ENCODE measurements at places on chromosomes 12 and 14. TPM values are rescaled to one million over a fixed set of nuclear protein-coding genes. Genes with fewer than 3 reads are reported as not detected.

Gene STAC3
- 0.11 TPM for total RNA-seq

GRCh38 chr12:29086325-29087271 lies 62.5 kb upstream of the FAR2 start:
- DNase-seq, result no peak

GRCh38 chr12:120119271-120119973 lies 2.9 kb upstream of the RAB35 start:
- DNase-seq, result peak; percentile 73

Gene ABCD2
- not detected for total RNA-seq

GRCh38 chr14:50792051-50792477 lies 38.9 kb downstream of the NIN start:
- no peak for DNase-seq

Gene TMEM119
- total RNA-seq, result 20.9 TPM

Gene SERPINA10
- not detected for total RNA-seq

GRCh38 chr12:78568321-78569020 lies 296.1 kb upstream of the SYT1 start:
- peak; percentile 25 for DNase-seq

GRCh38 chr12:12880537-12880936 lies 10.8 kb upstream of the GPRC5A start:
- DNase-seq, result no peak

- DNase-seq, result no peak
Observed at GRCh38 chr12:10147714-10148403, 17.9 kb upstream of the CLEC7A start.

DNA sequence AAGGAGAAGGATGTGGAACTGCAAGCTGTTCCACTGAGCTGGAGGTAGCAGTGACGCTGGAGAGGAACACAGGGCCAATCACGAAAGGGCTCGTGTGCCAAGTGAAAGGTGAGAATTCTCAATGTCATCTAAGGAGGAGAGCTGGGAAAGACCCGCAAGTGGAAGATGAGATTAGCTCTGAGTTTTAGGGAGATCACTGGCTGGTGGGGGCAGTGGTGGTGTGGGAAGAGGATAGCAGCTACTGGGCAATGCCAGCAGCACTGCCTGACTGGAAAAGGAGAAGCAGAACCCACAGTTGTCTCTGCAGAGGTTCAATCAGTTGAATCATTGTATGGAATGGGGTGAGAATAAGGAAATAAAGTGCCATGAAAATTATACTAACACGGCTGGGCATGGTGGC lies 27.8 kb downstream of the SLC25A47 start:
- DNase-seq, result no peak

- DNase-seq, result no peak
Observed at GRCh38 chr14:102474934-102475333, 34.6 kb downstream of the ANKRD9 start.

DNA sequence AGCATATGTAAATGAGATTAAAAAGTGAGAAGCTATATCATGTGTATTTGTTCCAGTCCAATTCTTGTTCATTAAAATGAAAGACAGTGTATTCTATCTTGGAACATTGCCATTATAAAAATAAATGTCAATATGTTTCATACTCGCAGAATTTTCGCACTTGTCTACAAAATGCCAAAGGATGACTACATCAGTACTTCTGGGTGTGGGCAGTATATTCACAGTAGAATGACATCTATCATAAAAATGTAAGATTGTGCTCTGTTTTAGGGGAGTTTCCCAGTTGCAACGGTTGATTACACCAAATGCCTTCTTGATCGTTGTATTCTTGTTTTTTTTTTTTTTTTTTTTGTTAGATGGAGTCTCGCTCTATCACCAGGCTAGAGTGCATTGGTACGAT lies 292.3 kb upstream of the E2F7 start:
- no peak for DNase-seq

DNA sequence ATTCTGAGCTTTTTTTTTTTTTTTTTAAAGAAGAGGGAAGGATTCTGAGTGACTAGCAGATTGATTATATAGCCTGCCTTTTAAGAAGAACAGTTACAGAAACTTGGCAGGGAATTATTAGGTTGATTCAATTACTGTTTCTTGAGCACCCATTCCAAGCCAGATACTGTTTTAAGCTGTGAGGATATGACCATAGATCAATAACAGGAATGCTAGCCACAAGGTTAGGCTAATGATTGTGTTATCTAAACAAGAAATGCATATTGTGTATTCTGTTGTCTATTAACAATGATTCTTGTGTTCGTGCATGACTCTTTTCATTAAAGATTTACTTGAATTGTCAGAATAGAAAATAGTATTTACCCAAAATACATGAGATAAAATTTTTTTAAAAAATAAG lies 67.1 kb downstream of the PRORP start:
- no peak for DNase-seq

Gene PLEKHD1
- total RNA-seq, result not detected

Gene DNAJC22
- 0.83 TPM for total RNA-seq

Gene CLEC4D
- not detected for total RNA-seq

DNA sequence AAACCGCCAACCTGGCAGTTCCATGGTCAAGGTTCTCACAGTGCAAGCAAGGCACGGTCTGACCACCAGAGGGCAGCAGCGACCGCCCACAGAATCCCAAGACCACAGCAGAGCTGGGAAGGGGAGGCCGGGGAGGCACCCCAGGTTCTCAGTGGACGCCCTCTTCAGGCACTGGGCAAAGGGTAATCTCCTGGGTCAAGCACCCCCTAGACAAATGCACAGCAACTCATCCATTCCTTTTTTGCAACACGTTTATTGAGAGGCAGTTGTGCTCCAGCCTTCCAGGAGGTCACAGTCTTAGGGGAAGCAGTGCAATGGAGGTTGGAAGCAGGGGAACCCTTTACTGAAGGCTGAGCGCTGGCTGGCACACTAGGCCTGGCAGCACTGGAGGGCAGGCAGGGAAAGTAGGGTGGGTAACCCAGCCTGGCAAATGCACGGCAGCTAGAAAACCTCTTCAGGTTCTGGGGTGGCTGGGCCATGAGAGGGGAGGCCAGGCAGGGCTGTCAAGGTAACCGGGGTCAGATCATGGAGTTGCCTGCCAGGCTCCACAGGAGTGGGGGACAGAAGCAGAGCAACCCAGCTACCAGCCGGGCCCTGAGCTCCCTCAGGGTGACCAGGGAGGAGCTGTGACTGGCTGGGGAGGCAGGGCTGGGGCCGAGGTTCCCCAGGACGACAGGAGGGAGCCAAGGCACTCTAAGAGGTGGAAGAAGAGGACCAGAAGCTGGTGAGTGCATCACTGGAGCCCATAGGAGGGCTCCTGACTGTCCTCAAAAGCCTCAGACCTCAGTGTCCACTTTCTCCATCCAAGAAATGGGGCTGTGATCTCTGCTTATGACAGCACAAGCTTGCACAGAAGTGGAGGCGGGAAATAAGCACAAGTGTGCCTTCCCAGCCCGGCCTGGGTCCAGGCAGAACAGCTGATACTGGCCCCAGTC lies 1.8 kb upstream of the RHOF start:
- DNase-seq, result peak; percentile 68

DNA sequence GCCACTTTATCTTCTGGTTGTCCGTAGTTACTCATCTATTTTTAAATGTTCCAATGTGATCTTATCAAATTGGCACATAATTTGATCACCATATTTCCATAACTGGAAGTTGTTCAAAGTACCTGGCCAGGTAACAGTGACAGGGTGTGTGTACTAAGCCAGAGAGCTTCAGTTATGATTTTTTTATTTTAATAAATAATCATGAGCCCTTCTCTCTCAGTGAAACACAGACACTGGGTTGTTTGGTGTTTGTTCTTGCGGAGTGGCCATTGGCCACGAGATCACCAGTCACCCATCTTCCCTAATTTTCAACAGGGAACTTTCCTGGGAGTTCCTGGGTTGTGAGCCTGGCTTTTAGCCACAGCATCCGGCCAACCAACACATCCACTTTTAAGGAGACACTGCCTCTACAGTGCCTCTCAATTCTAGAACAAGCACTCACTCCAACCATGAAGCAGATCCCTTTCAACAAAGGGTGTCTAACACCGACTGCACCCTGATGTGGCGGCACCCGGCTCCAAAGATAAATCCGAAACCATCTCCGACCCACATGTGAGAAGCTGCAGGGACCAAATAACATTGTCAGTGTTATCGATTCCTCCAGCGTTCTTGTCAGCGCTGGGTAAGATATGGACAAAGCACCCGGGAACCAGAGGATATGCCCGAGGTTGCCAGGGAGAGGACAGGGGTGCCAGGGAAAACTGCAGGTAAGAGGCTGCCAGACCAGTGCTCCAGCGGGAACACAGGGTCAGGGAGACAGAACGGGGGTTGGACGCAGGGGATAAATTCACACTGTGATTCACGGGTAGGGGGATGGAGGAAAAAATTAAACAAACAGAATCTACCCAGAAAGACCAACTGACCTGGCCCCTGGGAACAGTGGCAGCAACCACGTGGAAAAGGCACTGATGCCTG lies 49.9 kb downstream of the FOXN3 start:
- DNase-seq, result no peak

DNA sequence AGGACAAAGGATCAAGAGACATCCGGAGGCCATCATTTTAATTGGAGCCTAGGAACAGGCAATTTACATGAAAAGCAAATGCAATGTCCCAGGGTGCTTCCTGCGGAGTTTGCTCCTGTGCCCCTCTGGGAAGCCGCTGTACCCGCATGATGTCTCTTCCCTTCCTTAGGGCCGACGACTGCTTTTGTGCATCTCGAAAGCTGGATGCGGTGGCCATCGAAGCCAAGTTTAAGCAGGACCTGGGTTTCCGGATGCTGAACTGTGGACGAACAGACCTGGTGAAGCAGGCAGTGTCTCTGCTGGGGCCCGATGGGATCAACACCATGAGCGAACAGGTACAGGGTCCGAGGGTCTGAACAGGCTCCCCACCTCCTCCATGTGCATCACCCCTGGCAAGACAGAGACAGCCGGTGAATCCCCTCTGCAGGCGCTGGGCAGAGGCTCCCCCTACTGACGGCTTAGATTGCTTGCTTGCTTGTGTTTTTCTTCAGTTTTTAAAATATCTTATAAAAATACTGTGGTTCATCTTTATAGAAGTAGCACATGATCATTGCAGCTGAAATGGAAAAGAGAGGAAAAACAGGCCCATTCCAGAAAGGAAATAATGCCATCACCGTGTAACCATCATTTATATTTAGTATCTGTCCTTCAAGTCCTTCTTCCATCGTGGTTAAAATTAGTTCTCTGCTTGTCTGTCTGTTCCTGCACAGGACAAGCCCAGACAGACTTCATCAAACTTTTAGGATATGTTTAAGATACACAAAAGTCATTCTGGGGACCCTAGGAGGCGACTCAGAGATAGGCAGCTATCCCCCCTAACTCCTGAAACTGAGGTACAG lies 75.4 kb upstream of the PWP1 start:
- DNase-seq, result no peak

- DNase-seq, result peak; percentile 40
Observed at GRCh38 chr12:128813392-128813791, 10.4 kb downstream of the SLC15A4 start.

DNA sequence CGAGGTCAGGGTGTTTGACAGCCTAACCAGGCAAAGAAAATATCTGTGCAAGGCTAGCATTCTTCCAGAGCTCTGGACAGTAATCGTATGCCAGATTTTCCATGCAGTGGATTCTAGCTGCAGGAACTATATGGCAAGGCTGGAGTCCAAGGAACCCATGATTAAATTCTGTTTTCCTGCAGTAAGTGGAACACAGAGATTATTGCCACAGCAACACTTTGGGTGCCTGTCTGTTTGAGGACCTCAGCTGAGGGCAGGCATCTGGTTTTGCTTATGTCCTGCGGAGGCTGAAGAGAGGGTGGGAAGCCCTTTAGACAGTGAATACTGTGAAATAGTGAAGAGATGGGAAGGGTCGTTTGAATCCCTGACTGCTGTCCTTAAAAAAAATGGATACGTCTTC lies 104.4 kb downstream of the DAD1 start:
- DNase-seq, result no peak

DNA sequence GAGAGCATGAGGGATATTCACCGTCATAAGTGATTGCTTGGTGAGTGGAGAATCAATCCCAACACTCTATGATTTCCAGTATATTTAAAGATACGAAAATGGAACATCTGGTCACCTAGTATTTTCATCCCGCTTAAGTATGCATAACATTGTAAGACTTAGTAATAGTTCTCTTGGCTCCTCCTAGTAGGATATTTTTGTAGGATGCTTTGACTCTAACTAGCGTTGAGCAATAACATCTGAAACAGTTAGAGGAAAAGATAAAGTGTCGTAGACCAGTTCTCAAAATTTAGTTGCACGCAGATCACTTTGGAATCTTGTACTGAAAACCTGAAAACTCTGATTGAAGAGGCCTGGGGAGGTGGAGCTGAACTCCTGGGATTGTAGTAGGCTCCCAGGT lies 7.6 kb downstream of the SAMD4A start:
- DNase-seq, result no peak

DNA sequence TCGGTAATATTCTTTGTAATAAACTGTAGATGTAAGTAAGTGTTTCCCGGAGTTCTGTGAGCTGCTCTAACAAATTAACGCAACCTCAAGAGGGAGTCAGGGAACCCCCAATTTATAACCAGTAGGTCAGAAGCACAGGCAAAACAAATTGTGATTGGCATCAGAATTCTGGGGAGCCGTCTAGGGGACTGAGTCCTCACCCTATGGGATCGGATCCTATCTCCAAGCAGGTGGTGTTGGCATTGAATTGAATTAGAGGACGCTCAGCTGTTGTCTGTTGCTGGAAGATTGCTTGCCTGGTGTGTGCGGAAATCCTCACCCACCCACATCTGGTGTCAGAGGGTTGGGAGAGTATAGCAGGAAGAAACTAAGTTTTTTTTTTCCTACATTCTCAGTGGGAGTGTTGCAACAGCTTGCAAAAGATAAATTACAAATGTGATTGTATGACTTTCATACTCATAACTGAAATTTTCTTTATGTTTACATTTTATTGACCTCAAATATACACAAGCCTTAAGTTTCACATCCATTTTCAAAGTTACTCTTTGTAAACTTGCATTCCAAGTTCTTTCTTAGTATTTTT lies 5.5 kb downstream of the TMEM52B start:
- DNase-seq, result no peak

DNA sequence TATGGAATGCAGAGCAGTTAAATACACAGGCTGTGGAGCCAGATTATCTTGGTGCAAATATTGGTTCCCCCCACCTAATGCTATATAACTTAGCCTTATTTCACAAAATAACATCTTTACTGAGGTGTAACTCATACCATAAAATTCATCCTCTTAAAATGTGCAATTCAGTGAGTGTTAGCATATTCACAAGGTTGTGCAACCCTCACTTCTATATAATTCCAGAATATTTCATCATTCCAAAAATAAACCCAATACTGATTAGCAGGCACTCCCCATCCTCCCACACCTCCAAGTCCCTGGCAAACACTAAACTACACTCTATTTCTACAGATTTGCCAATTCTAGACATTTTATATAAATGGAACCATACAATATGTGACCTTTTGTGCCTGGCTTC lies 116.3 kb upstream of the CNTN1 start:
- no peak for DNase-seq

Gene IAPP
- not detected for total RNA-seq

GRCh38 chr12:69897744-69898143 lies 72.7 kb downstream of the MYRFL start:
- DNase-seq, result peak; percentile 75

GRCh38 chr14:72945356-72946027 lies 19.2 kb downstream of the DCAF4 start:
- DNase-seq, result no peak

Gene HAL
- 0.08 TPM for total RNA-seq
